ENCODE measurements at places on chromosomes 11 and 22.

DNA sequence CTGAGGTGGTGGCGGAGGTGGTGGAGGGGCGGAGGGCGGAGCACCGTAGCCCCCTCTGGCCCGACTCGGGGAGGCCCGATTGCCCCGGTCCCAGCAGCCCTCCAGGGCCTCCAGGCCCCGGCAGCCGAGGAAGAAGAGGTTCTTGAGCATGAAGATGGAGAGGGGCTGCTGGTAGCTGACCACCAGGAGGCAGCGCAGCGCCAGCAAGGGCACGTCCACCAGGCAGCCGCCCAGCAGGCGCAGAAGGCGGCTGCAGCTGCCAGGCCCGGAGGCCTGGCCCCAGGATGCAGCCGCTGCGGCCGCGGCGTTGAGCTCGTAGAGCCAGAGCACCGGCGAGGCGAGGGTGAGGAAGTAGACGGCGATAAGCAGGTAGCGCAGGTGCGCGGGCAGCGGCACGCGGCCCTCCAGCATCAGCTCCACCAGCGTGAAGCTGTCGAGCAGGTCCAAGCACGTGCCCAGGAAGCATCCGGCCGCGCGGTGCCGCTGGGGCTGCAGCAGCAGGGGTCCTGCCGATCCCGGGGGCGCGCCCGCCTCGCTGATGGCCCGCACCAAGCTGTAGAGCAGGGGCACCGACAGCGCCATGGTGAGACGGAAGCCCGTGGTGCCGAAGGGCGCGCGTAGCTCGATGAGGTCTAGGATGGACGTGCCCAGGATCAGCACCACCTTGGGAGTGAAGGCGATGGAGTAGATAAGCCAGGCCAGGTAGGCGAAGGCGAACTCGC, 1.5 kb downstream of the TMEM121B start:
- DNase-seq: no peak

GRCh38 chr11:106471276-106471675, 393.8 kb downstream of the AASDHPPT start:
- DNase-seq: no peak

GRCh38 chr22:45544588-45545170, 42.0 kb downstream of the FBLN1 start:
- no peak for DNase-seq

GRCh38 chr22:49039625-49040024, 788.0 kb downstream of the BRD1 start:
- no peak for DNase-seq

- no peak for DNase-seq
Measured at GRCh38 chr11:131370901-131371790, 731 bp downstream of the NTM start.

DNA sequence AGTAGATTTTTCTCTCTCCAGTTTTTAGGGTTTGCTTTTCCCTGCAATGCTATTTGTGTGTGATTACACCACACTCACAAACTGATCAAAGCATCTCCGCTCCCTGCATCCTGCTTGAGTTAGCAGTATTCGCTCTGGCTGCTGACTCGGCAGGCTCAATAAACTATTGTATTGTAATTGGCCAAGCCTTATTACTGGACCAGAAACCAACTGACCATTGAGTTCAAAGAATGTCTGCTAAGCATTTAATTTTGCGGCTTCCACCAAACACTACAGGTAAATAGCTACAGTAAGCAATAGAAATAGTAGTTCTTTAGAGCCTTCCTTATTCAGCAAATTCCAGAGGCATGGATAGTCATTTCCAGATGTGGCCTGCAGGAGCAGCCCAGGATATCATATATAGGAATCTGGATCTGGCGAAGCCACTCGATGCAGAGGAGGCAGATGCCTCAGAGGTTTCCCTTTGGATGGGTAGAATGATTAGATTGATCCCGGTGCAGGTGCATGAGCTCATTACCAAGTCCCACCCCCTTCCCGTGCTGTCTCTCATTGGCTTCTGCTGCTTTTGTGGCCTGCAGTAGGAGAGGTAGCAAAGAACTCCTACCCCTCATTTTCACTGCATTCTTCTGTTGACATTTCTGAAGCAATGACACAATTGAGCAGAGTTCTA, 77.3 kb downstream of the COMMD9 start:
- DNase-seq: no peak

- no peak for DNase-seq
Measured at GRCh38 chr11:46066335-46066734, 54.9 kb downstream of the PHF21A start.

DNA sequence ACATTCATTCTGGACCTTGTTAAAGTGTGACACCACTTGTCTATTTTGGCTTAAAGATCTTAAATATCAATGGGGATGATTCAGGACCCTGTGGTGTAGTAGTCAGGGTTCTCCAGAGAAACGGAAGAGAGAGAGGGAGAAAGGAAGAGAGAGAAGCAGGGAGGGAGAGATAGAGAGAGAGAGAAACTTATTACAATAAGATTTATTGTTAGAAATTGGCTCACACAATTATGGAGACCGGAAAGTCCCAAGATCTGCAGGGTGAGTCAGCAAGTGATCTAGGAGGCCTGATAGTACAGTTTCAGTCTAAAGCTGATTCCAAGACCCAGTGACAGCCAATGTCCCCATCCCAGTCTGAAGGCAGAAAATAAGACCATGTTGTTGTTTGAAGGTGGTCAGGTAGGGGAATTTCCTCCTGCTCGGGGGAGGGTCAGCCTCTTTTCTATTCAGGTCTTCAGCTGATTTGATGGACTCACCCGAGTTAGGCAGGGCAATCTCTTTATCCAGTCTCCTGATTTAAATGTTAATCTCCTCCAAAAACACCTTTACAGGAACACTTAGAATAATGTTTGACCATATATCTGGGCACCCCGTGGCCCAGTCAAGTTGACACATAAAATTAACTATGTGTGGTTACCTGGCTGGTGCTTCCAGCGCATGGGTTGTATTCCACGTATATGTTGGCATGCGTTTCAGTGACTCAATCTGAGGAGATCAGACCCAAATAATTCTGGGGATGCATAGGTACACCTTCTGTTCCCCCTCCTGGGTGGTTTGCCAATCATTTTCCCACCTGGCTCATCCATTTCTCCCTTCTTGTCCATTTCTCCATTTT, 1350.5 kb downstream of the TBC1D22A start:
- no peak for DNase-seq

- no peak for DNase-seq
Measured at GRCh38 chr11:131422496-131422895, 52.1 kb downstream of the NTM start.

DNA sequence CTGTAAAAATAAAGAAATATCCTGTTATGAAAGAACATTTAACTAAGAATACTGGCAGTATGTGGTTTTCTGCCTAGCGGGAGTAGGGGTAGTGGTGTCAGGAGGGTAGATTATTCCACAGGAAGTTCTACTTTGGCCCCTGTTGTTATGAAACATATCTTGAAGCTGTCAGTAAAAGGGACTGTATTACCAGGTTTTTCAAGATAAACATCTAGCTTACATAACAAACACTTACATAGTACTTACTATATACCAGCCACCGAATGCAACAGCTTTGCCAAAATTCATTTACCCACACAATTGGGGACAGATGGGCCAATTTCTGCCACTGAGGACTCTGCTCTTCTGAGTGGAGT, 3.7 kb downstream of the TMEM123 start:
- no peak for DNase-seq

DNA sequence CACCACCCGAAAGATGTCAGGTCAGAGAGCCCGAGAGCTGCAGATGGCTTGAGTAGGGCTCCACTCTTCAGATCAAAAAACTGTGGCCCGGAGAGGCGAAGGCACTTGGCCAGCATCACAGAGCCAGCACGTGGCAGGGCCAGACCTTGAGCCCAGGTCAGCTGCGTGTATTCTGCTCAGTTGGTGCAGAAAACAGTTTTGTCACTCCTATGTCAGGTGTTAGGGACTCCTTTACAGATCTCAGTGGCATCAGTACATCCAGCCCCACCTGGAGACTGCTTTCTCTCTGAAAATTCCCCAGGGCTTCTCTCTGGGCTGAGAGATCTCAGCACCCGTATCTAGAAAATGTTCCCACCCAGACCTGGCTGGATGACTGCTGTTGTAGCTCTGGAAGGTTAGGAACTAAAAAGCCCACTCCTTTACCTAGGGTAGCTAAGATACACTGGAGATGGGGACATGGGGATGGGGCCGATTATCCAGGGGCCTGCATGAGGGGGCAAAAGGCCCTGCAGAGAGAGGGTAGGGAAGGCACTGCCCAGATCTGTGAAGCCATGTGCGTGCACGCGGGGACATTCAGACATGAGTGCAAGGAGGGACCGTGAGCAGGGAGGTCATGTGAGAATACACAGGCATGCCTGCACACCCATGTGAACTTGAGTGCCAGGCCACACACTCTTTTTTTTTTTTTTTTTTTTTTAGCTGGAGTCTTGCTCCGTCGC, 3.4 kb downstream of the APOA1 start:
- DNase-seq: no peak

DNA sequence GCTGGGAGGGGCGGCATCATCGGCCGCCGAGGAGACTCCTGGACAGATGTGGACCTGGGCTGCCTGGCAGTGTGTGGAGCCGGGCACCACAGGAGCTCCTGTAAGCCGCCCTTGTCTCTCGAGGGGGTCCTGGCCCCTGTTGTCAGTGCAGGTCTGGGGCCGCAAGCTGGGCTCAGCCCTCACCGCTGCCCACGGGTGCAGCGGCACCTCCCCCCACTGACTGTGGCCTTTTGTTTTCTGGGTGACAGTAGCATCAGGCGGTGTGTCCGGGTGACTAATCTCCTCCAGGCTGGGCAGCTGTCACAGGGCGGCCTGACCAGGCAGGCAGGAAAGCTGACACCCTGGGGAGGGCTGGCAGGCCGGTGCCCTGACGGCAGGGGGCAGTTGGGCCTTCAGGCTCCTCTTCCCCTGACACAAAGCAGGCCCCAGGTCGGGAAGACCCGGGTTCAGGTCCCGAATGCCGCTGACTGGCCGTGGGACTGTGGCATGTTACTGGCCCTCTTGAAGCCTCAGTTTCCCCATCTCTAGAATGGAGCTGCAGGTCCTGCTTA, 16.3 kb downstream of the DGKZ start:
- DNase-seq: no peak

DNA sequence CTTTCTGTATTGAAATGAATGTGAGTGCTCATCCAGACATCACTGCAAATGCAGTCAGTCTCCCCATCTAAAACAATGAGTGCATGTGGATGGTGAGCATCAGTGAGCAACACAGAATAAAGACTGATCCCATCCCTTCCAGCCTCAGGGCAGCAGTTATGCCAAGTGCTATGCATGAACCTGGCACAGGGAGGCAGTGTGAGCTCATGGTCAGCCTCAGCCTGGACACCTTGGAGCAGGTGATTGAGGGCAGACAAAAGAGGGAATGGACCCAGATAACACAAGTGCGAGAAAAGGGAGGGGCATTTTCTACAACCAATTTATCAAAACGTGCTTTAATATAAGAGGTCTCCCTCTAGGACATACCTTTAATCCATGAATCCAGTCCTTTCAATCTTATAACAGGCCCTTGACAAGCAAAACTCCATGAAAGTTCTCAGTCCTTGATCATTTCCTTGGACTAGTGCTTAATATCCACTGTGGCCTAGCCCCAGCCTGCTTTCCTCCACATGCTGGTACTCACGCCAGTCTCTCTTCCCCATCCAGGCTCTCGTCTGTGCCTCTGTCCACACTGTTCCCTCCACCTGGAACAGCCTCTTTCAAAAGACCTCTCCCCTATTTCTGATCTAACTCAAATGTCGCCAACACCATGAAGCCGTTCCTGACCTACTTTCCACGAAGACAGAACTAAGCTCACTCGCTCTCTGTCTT, 50.5 kb upstream of the LRRC55 start:
- DNase-seq: no peak

GRCh38 chr11:125923012-125923579, 18.8 kb downstream of the DDX25 start:
- DNase-seq: peak; percentile 31

DNA sequence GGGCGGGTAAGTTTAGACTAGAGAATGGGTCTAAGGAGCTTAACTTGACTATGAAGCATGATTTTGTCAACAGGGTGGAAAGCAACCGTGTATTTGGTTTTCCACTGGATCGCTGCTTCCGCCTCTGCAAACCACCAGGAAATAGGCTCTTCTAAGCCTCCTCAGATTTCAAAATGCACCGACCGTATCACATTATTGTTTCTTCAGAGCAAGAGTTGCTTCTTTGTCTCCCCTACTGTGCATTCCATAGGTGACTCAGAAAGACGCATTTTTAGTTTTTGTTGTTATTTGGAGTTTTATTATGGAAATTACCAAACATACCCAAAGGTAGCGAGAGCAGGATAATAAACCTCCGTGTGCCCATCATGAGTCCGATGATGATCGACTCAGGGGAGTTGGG, 64.3 kb upstream of the RASD2 start:
- DNase-seq: no peak

DNA sequence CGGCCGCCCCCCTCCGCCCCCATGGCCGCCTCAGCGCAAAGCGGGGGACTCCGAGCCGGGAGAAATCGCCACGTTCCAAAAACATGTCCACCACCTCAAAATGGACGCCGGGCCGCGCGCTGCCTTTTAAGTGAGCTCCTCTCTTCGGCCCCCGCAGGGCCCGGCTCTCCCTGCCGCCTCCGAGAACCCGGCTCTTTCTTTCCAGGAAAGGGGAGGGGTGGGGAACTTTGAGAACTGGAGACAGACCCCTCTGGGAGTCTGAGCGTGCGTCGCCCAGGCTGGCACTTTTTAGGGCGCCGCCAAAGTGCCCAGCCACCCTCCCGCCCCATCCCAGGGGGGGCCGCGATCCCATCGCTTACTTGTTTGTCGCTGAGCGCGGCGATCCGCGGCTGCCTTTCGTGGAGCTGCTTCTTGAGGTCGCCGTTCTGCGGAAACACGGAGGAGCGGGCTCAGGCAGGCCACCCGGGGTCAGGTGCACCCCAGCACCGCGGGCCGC, 1.6 kb downstream of the PHF21B start:
- DNase-seq: no peak

- no peak for DNase-seq
Measured at GRCh38 chr11:46246521-46246920, 30.9 kb upstream of the CREB3L1 start.

GRCh38 chr11:115905341-115906000, 401.3 kb upstream of the CADM1 start:
- no peak for DNase-seq

- DNase-seq: no peak
Measured at GRCh38 chr11:110467556-110467955, 37.8 kb downstream of the FDX1 start.

- no peak for DNase-seq
Measured at GRCh38 chr11:76717816-76718215, 47.3 kb upstream of the LRRC32 start.

DNA sequence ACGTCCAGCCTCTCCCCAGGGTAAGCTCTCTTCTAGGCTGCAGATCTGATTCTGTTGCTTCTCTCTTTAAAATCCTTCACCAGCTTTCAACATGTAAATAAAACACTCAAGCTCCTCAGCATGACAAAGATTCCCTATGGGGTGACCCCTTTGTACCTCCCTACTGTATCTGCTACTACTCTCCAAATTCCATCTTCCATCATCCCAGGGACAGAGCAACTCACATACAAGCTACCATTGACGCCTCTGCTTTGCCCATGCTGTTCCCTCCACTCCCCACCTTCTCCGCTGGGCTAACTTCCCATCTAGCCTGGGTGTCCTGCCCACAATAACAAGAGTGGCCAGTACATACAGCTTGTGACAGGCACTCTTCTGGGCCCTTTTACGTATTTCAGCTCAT, 207.5 kb upstream of the ZBED5 start:
- DNase-seq: no peak

GRCh38 chr11:61472868-61473267, 35.7 kb upstream of the LRRC10B start:
- no peak for DNase-seq
